ENCODE measurements at places on chromosomes 4 and X.

GRCh38 chrX:97016106-97016505, 132.4 kb downstream of the RPA4 start:
- DNase-seq, result no peak

GRCh38 chr4:165383591-165384073, 4.8 kb downstream of the CPE start:
- DNase-seq, result no peak

DNA sequence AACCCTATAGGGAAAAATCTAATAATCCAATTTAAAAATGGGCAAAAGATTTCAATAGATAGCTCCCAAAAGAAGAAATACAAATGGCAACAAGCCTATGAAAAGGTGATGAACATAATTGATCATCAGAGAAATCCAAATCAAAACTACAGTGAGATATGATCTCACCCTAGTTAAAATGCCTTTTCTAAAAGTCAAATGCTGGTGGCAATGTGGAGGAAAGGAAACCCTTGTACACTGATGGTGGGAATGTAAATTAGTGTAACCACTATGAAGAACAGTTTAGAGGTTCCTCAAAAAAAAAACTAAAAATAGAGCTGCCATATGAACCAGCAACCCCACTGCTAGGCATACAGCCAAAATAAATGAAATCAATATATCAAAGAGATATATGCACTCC, 44.5 kb downstream of the STPG2 start:
- no peak for DNase-seq

- DNase-seq, result no peak
Measured at GRCh38 chrX:135481696-135482179, 38.7 kb upstream of the INTS6L start.

- peak; percentile 90 for DNase-seq
Measured at GRCh38 chr4:26583865-26584652, at the start of gene TBC1D19. Gene TBC1D19 (plus strand): TSS chr4:26584084. CDS start chr4:26584194, 110 bp downstream.

DNA sequence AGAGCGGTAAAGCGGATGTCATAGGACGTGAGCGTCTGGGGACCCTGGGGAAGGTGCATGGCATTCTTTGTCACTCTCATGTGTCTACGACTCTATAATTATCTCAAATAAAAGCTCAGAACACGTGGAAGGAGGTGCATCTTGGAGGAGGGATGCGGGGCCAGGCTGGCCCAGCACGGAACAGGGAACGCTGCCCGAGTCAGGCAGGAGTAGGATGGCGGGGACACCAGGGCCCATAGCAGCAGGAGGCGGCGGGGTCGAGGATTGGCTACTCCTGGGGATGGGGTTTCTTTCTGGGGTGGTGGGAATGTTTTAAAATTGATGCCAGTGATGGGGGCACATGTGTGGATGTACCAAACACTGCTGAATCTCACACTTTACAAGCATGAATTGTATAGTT, 5.4 kb upstream of the HTRA3 start:
- no peak for DNase-seq

GRCh38 chr4:158155656-158156356, 17.0 kb downstream of the GASK1B start:
- no peak for DNase-seq

DNA sequence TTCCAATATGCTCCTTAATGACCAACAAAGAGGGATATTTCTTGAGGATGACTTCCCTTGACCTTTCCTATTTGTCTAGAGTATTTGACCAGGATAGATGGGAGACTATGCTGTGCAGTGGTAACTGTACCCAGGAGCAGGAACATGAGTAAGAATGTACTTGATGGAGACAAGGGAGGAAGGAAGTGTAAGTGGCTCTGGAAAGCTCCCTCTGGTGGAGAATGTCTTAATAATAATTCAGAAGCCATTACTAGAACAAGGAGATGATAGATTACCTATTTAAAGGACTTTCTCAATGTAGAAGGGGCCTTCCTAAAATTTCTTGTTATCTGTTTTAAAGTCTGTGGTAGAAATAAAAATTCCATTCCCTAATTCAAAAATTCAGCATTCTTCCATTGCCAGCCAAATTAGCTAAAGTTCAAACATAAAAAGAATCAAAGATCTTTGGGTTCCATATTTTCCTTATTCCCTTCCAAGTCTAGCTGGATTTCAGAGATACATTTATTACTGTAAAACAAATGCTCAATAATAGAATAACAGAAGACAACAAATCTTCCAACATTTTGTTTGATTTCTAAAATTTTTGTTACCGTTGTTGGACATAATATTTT, 83.8 kb downstream of the GRID2 start:
- DNase-seq, result no peak

GRCh38 chr4:14835708-14836425, 166.4 kb upstream of the CPEB2 start:
- DNase-seq, result no peak

DNA sequence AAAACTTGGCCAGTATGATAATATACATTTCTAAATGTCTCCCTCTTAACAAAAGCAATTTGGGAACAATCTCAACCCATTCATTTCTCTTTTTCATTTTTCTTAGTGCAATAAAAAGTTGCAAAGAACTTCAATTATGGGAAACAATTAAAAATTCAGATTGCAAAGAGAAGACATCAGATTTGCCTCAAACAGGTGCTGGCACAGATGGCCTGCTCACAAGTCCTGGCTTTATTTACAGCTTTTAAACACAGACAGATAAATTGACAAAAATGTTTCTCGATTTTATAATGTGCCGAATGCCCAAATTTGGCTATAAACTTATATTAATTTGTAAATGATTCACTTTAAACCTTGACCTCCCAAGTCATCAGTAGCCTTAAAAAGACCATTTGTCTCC, 28.7 kb downstream of the SLC4A4 start:
- DNase-seq, result no peak

GRCh38 chr4:1009542-1010394, 1.7 kb upstream of the FGFRL1 start:
- peak; percentile 84 for DNase-seq

DNA sequence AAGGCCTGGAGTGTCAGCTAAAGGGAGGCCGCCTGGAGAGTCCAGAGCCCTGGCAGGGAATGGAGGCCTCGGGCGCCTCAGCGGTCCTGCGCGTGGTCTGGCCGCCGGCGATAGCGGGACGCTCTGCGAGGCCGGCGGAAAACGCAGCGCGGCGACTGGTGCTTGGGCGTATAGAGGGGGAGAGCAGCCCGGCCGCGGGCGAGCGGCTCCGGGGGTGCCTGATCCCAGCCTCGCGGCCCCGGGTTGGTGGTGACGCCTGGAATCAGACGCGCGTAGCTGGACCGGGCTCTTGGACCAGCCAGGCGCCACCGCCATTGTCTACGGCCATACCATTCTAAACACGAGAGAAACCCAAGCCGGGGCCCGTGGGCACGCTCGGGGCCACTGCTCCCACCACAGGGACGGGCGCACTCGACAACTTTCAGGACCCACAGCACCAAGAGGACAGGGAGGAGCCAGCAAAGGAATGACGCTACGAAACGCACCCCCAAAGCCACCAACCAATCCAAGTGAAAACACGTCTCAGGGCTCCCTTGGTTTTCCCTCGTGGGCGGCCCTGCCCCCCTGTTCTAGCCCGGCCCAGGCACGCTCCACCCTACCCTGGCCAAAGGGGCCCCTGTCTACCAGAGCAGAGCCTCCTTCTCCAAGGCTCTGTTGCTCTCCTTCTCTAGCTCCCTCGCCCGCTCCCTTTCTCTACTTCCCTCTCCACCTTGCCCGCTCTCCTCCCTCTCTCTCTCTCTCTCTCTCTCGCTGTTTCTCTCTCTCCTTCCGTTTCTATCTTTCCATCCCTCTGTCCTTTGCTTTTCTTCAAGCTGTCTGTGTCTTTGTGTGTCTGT, 7.8 kb downstream of the FRG2 start:
- DNase-seq, result no peak

GRCh38 chr4:23819041-23819511, 70.8 kb downstream of the PPARGC1A start:
- DNase-seq, result no peak

- DNase-seq, result no peak
Measured at GRCh38 chr4:151555151-151555945, 146.4 kb downstream of the FHIP1A start.

GRCh38 chrX:17587366-17587765, 149.9 kb upstream of the SCML1 start:
- no peak for DNase-seq

DNA sequence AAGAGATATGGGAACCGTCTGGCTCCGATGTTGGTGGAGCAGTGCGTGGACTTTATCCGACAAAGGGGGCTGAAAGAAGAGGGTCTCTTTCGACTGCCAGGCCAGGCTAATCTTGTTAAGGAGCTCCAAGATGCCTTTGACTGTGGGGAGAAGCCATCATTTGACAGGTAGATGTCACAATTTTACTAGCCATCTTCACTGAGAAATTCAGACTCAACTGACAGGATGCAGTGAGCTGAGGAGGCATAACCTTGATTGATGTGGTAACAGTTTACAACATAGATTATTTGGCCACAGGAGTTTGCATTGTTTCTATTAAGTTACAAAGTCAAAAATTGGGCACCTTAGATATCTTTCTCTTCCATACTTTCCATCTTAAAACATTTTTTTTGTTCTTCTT, 417.7 kb downstream of the MAPK10 start:
- DNase-seq, result no peak

- no peak for DNase-seq
Measured at GRCh38 chr4:30912098-30912714, 192.0 kb downstream of the PCDH7 start.

GRCh38 chr4:23720556-23720955, 169.3 kb downstream of the PPARGC1A start:
- DNase-seq, result no peak

GRCh38 chr4:145773581-145774234, 93.8 kb downstream of the C4orf51 start:
- no peak for DNase-seq

- no peak for DNase-seq
Measured at GRCh38 chrX:135389717-135390116, 32.0 kb upstream of the SMIM10L2A start.

GRCh38 chr4:40857956-40858355, 108.2 kb downstream of the NSUN7 start:
- DNase-seq, result no peak

All from sciatic nerve (tissue), 2 donors.